ENCODE measurements at places on chromosomes 1 and 21. TPM values are rescaled to one million over a fixed set of nuclear protein-coding genes. Genes with fewer than 3 reads are reported as not detected.

- DNase-seq, result peak; percentile 78
- H3K4me1 ChIP-seq, result peaks cover 41% of the 10 kb centered on the region
These were observed 1.5 kb downstream of the TGFB2 start for GRCh38 chr1:218346391-218347204.

Gene IGSF8
- total RNA-seq, result 11.4 TPM

Gene ABCG1
- 15.6 TPM for total RNA-seq

DNA sequence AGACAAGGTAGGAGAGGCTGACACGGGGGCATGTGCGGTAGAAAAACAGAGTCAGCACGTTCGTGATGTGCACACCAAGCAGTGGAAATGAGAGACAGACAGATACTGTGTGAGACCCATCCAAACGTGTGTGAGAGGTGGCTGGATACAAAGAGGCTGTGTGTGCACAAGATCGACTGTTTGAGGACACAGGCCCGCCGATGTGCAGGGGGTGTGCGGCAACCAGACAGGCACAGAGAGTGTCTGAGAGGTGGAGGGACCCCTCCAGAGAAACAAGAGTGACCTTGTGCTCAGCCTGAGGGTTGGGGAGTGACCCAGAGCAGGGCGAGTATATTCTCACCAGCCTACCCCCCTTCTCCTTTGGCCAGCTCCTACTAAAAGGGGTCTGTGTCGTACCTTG is 97.8 kb upstream of the IPO9 start:
- H3K4me1 ChIP-seq, result no peaks in the 10 kb centered on the region
- DNase-seq, result peak; percentile 55
- no peaks in the 10 kb centered on the region for H3K36me3 ChIP-seq
- no peaks in the 10 kb centered on the region for H3K27me3 ChIP-seq
- no peak overlapping the region for H3K27ac ChIP-seq

GRCh38 chr1:101506541-101507164 is 269.8 kb downstream of the S1PR1 start:
- no peaks in the 10 kb centered on the region for H3K36me3 ChIP-seq
- H3K27me3 ChIP-seq, result no peaks in the 10 kb centered on the region
- no peak overlapping the region for H3K27ac ChIP-seq
- no peaks in the 10 kb centered on the region for H3K4me1 ChIP-seq

DNA sequence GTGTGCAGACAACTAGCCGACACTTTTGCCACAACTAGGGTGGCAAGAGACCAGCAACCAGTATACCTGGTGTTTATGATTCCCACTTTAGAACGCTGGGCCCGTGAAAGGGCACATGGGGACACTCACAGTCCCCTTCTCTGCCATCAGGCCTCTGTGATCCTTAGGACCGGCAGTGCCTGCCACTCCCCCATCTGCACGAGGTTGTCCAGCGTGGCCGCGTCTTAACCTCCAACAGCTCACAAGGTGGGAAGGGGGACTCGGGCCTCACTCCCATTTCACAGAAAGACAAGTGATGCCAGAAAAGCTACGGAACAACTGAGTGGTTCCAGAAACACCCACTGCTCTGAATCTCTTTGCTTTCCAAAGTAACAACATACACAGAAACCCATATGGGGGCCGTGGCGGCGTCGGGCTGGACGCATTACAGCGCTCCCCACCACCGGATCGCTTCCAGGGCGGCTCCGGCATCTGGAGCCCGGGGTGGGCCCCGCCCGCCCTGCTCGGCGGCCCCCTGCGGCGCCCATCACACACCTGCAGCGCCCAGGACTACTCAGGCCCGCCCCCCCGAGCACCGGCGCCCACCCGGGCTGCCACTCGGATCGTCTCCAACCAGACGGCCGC is 1.0 kb downstream of the ZNF496 start:
- H3K27ac ChIP-seq, result peak overlapping the region; percentile 97
- peaks cover 15% of the 10 kb centered on the region for H3K36me3 ChIP-seq
- no peaks in the 10 kb centered on the region for H3K4me1 ChIP-seq
- H3K4me3 ChIP-seq, result peak overlapping the region; percentile 99
- no peaks in the 10 kb centered on the region for H3K27me3 ChIP-seq

- no peak overlapping the region for H3K27ac ChIP-seq
- H3K36me3 ChIP-seq, result peaks cover 12% of the 10 kb centered on the region
- H3K4me3 ChIP-seq, result no peak overlapping the region
- no peaks in the 10 kb centered on the region for H3K27me3 ChIP-seq
These were observed 42.5 kb downstream of the TMCC2 start for GRCh38 chr1:205270271-205270670.

DNA sequence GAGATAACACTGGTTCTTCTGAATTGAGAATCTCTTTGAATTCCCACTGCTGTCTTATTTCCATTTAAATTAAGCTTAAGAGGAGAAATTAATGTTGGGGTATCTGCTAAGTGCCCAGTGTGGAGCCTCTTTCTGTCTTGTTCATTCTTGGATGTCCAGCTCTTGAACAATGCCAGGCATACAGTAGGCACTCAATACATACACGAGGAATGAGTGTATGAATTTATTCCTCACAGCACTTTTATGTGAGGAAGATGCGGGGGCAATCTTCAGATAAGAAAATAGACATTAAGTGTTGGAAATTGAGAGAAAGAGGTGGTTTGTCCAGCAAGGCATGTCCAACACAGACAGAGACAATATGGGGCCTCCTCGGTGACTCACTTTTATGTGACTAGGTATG is 11.8 kb upstream of the ATF3 start:
- H3K27me3 ChIP-seq, result no peaks in the 10 kb centered on the region
- peak overlapping the region; percentile 48 for H3K27ac ChIP-seq
- no peaks in the 10 kb centered on the region for H3K36me3 ChIP-seq
- peaks cover 3% of the 10 kb centered on the region for H3K4me1 ChIP-seq

DNA sequence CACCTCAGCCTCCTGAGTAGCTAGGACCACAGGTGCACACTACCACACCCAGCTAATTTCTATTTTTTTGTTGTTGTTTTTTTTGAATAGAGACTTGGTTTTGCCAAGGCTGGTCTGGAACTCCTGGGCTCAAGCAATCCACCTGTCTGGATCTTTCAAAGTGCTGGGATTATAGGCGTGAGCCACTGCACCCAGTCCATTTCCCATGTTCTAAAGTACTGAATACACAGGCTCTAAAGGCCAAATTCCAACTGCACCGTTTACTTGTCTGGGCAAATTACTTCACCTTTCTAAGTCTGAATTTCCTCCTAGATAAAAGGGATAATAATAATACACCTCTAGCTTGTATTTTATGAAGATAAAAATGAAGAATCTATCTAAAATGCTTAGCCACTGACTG is 39.6 kb downstream of the FRRS1 start:
- H3K36me3 ChIP-seq, result no peaks in the 10 kb centered on the region
- no peaks in the 10 kb centered on the region for H3K27me3 ChIP-seq
- H3K27ac ChIP-seq, result no peak overlapping the region
- DNase-seq, result no peak

Gene OR6K3
- total RNA-seq, result not detected

Gene HSPA6
- total RNA-seq, result not detected

- H3K4me3 ChIP-seq, result no peak overlapping the region
- no peak overlapping the region for H3K27ac ChIP-seq
- no peaks in the 10 kb centered on the region for H3K36me3 ChIP-seq
- H3K4me1 ChIP-seq, result no peaks in the 10 kb centered on the region
These were observed 48.1 kb downstream of the MAP3K21 start for GRCh38 chr1:233375653-233376052.

Gene NBPF20
- 0.99 TPM for total RNA-seq

DNA sequence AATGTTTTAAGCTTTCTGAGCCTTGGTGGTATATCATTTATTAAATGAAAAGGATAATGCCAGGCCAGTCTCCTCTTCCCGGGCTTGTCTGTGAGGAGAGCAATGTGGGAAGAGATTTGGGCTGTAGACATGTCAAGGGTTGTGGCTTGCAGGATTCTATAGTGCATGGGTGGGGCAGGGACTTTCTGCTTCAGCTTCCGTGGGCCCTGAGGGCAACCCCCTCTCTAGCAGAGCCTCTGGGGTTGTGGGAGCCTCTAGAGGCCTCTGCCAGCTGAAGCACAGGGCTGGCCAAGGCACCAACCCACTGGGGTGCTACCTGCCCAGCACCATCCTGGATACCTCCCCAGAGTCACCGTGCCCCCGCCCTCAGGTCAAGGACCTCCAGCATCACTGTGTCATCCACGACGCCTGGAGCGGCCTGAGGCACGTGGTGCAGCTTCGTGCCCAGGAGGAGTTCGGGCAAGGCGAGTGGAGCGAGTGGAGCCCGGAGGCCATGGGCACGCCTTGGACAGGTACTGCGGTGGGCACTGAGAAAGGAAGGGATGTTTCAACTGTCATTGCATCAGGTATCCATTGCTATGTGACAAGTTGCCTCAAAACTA is 30.6 kb downstream of the IL6R start:
- H3K27me3 ChIP-seq, result no peaks in the 10 kb centered on the region
- H3K4me1 ChIP-seq, result peaks cover 87% of the 10 kb centered on the region
- H3K4me3 ChIP-seq, result no peak overlapping the region
- DNase-seq, result no peak

- H3K27ac ChIP-seq, result no peak overlapping the region
- DNase-seq, result no peak
- no peaks in the 10 kb centered on the region for H3K27me3 ChIP-seq
- H3K36me3 ChIP-seq, result no peaks in the 10 kb centered on the region
These were observed 233.1 kb downstream of the PAPPA2 start for GRCh38 chr1:176696109-176696508.

DNA sequence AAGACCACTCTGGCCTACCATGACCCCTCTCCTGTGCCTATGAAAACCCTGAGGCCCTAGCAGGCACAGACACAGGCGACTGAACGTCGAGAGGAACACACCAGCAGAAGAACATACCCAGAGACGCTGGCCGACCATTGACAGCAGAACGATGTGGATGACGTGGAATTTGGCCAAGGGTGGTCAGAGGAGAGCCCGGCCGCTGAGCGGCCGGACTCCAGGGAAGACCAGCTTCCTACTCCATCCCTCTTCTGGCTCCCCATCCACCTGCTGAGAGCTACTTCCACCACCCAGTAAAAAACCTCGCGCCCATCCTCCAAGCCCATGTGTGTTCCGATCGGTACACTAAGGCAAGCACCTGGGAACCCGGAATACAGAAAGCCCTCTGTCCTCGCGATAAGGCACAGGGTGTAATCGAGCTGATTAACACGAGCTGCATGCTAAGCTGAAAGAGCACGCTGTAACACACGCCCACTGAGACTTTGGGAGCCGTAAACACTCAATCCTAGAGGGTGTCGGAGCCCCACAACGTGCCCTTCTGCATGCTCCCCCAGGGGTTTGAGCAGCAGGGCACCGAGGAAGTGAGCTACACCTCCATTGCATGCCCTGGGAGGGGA is 150.3 kb downstream of the CENPF start:
- H3K4me3 ChIP-seq, result no peak overlapping the region
- no peaks in the 10 kb centered on the region for H3K36me3 ChIP-seq
- no peaks in the 10 kb centered on the region for H3K27me3 ChIP-seq
- no peaks in the 10 kb centered on the region for H3K4me1 ChIP-seq

DNA sequence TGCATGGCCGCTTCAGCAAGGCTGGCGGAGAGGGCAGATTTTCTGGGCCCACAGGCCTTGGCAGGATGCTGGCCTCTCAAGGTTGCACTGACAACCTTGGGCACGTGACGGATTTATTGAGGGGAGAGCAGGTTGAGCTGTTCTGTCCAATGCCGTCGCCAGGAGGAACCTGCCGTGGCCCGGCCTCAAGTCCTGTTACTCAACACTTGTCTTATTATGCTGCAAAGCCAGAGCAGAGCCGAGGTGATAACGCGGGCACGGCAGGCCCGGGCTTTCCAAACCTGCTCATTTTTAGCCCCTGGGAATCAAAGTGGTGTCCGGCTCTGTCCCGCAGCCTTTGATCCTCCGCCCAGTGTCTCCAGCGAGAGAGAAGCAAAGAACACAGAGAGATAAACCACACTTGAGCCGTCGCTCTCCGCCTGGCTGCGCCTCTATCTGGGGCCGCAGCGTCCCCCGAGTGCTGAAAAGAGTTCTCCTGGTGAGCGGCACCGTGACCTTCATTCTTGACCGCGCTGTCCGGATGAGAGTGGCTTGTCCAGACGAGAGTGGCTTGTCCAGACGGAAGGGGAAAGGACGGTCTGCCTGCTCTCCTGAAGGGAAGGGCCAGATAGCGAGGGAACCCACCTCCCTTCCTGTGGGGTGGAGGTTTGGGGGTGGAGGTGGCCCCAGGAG is 162.3 kb upstream of the ARHGEF16 start:
- H3K27ac ChIP-seq, result no peak overlapping the region
- H3K27me3 ChIP-seq, result peaks cover 41% of the 10 kb centered on the region
- H3K4me3 ChIP-seq, result no peak overlapping the region
- DNase-seq, result no peak
- H3K4me1 ChIP-seq, result no peaks in the 10 kb centered on the region

- no peaks in the 10 kb centered on the region for H3K27me3 ChIP-seq
- peaks cover 18% of the 10 kb centered on the region for H3K36me3 ChIP-seq
- DNase-seq, result no peak
- no peak overlapping the region for H3K27ac ChIP-seq
These were observed 160.9 kb downstream of the GABPA start for GRCh38 chr21:25895565-25896205.

Gene MTARC1
- 13.2 TPM for total RNA-seq

Gene NFIA
- 89.5 TPM for total RNA-seq

DNA sequence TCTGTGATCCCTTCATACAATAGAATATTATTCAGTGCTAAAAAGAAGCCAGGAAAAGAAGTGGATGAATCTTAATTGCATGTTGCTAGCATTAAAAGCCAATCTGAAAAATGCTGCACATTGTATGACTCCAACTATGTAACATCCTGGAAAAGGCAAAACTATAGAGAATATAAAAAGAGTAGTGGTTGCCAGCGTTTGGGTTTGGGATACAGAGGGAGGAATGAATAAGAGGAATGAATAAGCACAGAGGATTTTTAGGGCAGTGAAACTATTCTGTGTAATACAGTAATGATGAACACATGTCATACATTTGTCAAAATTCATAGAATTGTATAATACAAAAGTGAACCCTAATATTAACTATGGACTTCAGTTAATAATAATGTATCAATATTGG is 42.5 kb downstream of the GPR88 start:
- H3K27me3 ChIP-seq, result no peaks in the 10 kb centered on the region
- no peak overlapping the region for H3K4me3 ChIP-seq
- no peaks in the 10 kb centered on the region for H3K36me3 ChIP-seq

Gene KANK4
- 2.4 TPM for total RNA-seq

Gene S1PR1
- 24.8 TPM for total RNA-seq

Gene NUDC
- total RNA-seq, result 62.8 TPM

DNA sequence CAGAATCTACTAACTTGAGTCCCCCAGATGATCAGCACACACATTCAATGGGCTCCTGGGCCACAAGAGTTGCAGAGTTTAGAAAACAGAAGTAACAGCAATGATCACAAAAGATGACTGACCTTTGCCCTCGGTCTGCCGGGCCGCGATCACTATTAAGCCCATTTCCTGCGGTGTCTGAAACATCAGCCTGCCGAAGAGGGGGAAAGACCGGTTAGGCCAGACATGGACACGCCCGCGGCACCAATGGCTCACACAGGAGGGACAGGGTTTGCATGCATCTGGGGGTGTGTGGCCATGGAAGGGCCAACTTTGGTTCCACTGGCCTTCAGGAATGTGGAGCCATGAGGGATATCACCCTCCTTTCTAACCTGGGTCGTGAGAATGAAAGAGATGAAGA is 68.2 kb downstream of the SIM2 start:
- no peak for DNase-seq
- H3K27ac ChIP-seq, result no peak overlapping the region
- no peaks in the 10 kb centered on the region for H3K36me3 ChIP-seq
- H3K4me1 ChIP-seq, result no peaks in the 10 kb centered on the region

Gene CREB3L4
- 7.9 TPM for total RNA-seq

Gene VASH2
- total RNA-seq, result 0.27 TPM

Measured in sigmoid colon (tissue), 7 donors.